ENCODE measurements at places on chromosomes 13 and 19. TPM values are rescaled to one million over a fixed set of nuclear protein-coding genes. Genes with fewer than 3 reads are reported as not detected.

The NCAN gene
- total RNA-seq = not detected

The TMEM150B gene
- total RNA-seq = not detected

The ZNF813 gene
- total RNA-seq = 4.0 TPM

The ZNF582 gene
- 4.0 TPM for total RNA-seq

The SPPL2B gene
- total RNA-seq = 58.5 TPM

The PEAK3 gene
- not detected for total RNA-seq

The AP2S1 gene
- 287 TPM for total RNA-seq

The CTU1 gene
- 17.1 TPM for total RNA-seq

The SIAH3 gene
- 0.10 TPM for total RNA-seq

The SIGLEC11 gene
- total RNA-seq = not detected

The RASA3 gene
- total RNA-seq = 73.2 TPM

The CCDC106 gene
- total RNA-seq = 24.0 TPM

The MAST1 gene
- total RNA-seq = 0.64 TPM

The BEST2 gene
- total RNA-seq = not detected

The PSG2 gene
- total RNA-seq = not detected

The CALR3 gene
- total RNA-seq = not detected

The ZNF536 gene
- total RNA-seq = not detected

Measured in glomerular endothelial cell (primary cell).